Activated CD8-positive, alpha-beta memory T cell treated with anti-CD3 and anti-CD28 coated beads, Interleukin-2, amount 10 ng/mL, durations not matched to agents 7 days and 5 days (primary cell): ENCODE measurements at places on chromosomes 13 and 19. TPM values are rescaled to one million over a fixed set of nuclear protein-coding genes. Genes with fewer than 3 reads are reported as not detected.

KCNC3 gene
- total RNA-seq = 2.3 TPM

PCDH17 gene
- not detected for total RNA-seq

PCP2 gene
- 0.99 TPM for total RNA-seq

CCL25 gene
- not detected for total RNA-seq

LAIR2 gene
- total RNA-seq = 6.8 TPM

POGLUT2 gene
- total RNA-seq = 11.1 TPM

RNF17 gene
- total RNA-seq = not detected

ZNF564 gene
- 10.6 TPM for total RNA-seq

CCDC70 gene
- not detected for total RNA-seq

ZNF554 gene
- 1.1 TPM for total RNA-seq

R3HDM4 gene
- total RNA-seq = 73.7 TPM

FFAR3 gene
- total RNA-seq = not detected

ZNF442 gene
- total RNA-seq = 0.56 TPM

TRAPPC6A gene
- total RNA-seq = 50.3 TPM

C1QTNF9 gene
- not detected for total RNA-seq

PTPRS gene
- 0.32 TPM for total RNA-seq

NCAN gene
- 0.05 TPM for total RNA-seq

ICAM4 gene
- total RNA-seq = 0.99 TPM

RPL28 gene
- 2,244 TPM for total RNA-seq

ZNF776 gene
- 18.1 TPM for total RNA-seq

OR7A5 gene
- total RNA-seq = not detected

FCER2 gene
- 0.23 TPM for total RNA-seq

PTGIR gene
- total RNA-seq = 1.8 TPM

GCDH gene
- total RNA-seq = 46.1 TPM

FIZ1 gene
- 15.7 TPM for total RNA-seq

FAM124A gene
- 0.09 TPM for total RNA-seq

BBC3 gene
- 16.7 TPM for total RNA-seq

CYP2F1 gene
- not detected for total RNA-seq

GJB6 gene
- total RNA-seq = 11.0 TPM
